ENCODE measurements at places on chromosomes 16 and 17.

- no peak for DNase-seq
Observed at GRCh38 chr16:75433732-75434413, 570 bp upstream of the CFDP1 start.

DNA sequence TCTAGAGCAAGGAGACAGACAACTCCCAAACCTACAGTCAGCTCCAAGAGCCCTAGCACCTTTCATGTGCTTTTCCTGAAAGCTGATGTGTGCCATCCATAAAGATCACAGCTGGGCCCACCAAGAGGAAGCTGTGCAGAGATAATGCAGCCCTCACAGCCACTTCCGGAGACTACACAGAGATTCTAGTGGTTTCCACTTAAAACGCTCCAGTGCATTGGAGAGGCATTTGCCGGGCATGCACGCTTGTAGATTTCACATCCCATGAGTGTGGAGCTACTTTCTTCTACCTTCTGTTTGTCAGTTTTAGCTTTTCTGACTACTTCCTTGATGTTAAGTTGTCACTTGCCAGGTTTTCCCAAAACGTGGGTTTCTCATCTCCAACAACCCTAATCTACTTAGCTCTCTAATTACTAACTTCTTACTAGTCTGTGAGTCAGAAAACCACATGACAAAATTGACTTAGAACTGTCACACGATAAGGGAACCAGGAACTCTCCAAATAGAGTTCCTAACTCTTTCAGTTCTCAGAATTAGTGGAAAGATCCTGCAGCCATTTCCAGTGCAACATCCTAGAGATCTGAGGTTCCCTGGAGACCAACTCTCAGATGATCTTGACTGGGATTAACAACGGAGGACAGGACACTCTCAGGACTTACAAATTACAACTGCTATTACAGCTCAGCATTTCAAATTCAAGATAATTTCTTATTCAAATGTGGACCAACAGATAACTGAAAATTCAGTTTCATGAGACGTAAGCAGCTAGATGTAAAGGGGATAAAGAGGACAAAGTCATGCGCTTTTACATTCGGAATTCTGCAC is 28.6 kb downstream of the PMP22 start:
- no peak for DNase-seq

DNA sequence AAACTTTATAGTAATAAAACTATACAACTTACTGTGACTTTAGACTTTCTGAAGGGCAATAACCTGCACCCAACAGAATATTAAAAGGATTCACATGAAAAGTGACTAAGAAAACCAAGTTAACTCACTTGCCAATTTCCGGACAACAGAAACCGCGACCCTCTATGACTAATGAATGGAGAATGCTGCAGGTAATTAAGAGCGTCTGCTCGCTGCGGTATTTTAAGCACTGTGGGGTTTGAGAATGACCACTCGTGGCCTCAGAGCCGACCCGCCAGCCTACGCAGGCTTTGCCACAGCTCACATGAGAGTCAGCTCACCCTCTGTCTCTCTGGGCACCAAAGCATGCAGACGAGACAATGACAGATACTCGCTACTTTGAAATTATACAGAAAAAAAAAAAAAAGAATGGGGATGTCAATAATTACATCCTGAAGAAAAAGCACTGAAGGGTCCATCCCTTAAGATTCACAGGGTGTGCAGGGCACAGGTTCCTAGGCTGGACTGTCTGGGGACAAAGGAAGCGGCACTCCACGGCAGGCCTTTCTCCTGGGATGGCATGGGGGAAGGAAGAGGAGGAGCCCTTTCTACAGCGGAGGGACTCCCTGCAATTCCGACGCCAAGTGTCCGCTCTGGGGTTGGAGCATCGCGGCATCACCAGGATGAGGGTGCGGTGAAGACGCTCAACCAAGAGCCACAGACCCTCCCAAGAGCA is 35.0 kb downstream of the ZCCHC14 start:
- no peak for DNase-seq

- no peak for DNase-seq
Observed at GRCh38 chr16:63185235-63185780, 1149.1 kb upstream of the CDH8 start.

- DNase-seq = peak; percentile 20
Observed at GRCh38 chr17:50909765-50910605, 43.8 kb upstream of the TOB1 start.

GRCh38 chr17:48335858-48336500 is 94.0 kb downstream of the SKAP1 start:
- no peak for DNase-seq

GRCh38 chr17:47997586-47997985 is 26.7 kb downstream of the CDK5RAP3 start:
- no peak for DNase-seq

DNA sequence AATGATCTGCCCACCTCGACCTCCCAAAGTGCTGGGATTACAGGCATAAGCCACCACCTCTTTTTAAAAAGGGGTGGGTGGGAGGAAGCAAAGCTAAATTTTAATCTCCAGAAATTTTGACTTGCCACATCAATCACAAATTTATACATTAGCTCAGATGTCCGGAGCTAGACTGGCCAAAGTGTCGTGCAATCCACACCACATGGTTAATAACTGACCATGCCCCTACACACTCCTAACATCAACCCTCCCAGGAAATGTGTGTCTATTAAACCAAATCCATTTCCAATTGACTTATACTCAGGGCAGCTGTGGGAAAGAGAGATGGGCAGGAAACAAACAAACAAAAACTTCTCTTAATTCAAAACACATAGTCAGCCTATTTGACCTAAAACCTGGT is 29.9 kb downstream of the SMURF2 start:
- DNase-seq = no peak

DNA sequence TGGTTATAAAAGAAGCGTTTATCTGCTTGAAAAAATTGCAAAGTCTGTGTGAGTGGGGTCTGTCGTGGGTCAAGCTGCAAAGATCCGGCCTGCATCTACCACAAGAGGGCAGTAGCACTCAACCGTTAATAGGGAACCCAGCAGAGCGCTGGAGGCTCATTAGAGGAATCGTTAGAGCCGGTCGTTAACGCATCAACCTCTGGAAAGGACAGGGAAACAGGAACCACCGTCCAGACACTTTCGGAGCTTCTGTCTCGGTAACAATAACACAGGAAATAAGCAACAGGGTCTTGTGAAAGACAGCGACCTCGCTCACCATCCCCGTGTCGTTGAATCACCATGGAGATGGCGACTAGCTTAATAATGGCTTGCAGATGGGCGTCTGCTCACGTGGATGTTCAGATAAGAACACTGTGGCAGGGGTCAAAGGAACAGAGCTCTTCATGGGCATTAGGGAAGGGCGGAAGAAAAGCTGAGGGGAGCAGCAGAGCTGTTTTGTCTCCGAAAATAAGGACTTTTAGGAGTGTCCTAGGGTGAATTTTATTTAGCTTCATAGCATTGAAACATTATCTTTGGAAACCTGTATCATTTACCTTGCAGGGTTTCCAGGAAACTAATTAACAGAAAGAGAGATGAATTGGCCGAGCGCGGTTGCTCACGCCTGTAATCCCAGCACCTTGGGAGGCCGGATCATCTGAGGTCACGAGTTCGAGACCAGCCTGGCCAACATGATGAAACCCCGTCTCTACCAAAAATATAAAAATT is 11.9 kb upstream of the NSRP1 start:
- DNase-seq = peak; percentile 48

DNA sequence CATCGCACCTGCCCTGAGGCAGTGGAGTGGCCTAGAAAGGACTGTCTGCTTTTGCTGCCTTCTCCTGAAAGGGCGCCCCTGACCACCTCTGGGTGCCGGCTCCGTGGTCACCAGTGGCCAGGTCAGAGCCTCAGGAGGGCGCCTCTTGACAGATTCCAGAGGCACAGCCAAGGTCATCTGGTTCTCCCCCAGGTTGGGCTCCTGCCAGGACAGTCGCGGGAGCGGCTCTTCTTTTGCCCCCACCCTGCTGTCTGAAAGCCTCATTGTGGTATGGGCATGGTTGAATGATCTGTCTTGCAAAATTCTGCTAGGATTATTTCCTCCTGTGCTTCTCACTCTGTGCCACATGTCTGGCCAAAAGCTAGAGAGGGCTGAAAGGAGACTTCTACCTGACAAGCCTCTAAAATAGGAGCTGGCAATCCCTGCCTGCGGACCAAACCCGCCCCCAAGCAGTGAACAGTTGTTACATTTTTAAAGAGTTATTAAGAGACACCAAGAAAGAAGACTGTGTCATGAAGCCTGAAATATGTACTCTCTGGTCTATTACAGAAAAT is 82.8 kb downstream of the SNX29 start:
- no peak for DNase-seq

GRCh38 chr17:79940459-79941087 is 95.1 kb downstream of the TBC1D16 start:
- DNase-seq = no peak

GRCh38 chr17:1005361-1005946 is 8.5 kb downstream of the TIMM22 start:
- DNase-seq = no peak

- DNase-seq = no peak
Observed at GRCh38 chr16:80759419-80760162, 44.8 kb downstream of the CDYL2 start.

GRCh38 chr17:35775583-35775982 is 14.9 kb downstream of the C17orf50 start:
- DNase-seq = no peak

- no peak for DNase-seq
Observed at GRCh38 chr16:26214581-26215174, 522.9 kb downstream of the HS3ST4 start.

DNA sequence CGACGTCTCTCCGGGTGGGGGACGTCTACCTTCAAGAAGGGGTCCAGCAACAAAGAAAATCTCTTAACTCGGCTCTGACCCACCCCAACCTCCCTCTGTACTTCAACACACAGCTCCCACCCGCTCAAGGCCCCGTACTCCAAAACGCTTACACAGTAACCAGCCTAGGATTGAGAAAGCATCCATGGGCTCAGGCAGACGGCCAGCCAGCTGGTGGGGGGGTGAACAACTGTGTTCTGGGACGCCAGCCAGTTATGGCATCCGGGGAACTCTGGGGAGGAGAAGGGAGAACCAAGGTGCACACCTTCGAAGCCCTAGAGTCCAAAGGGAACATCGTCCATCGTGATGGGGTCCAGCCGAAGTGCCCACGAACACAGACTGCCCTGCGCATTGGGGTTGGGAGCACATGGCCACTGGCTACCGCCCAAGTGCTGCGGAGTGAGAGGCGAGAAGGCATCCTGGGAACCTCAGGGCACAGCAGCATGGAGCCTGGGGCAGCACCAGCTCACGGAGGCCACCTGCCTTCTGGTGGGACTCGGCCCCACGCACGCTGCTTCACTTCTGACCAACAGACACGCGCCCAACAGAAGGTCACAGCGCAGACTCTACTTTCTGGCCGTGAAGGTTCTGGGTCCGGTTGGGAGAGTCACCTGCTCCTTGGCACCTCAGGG is 14.3 kb downstream of the SLC16A3 start:
- DNase-seq = no peak

- no peak for DNase-seq
Observed at GRCh38 chr16:50476486-50477255, 71.5 kb upstream of the NKD1 start.

DNA sequence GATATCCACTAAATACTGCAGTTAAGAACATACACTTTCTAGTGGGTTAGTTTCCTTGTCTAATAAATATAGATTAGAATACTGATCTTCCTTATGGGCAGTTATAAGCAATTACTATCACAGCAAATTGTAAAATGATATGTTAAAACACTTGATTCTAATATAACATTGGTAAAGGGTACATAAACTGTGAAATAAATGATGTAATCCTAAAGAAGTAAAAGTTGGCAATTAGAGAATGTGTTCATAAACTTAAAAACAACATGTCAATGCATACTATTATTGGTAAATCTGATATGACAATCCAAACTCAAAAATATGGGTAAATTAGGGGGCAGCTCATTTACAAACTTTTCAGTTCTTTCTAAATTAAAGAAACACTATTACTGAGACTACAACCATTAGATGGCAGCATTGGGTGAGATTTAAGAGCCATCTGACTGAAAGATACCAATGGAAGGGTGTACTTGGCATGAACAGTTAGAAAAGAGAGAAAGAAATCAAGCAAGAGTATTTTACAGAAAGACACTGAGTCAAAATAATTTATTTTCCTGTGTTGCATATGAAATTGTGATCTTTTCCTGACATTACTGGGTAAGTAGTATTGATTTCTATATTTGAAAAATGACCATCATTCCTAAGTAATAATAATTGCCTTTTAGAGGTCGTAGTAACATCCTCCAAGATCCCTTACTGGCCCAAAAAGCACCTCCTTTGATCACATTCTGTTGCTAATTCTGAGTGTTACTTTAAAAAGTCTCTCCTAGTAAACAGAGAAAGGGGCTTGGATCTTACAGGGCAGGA is 119.6 kb downstream of the SPAG9 start:
- DNase-seq = no peak
